Activated naive CD8-positive, alpha-beta T cell treated with anti-CD3 and anti-CD28 coated beads, Interleukin-2, amount 50 U/mL, for 24 hours (primary cell): ENCODE measurements at places on chromosomes 4 and X.

DNA sequence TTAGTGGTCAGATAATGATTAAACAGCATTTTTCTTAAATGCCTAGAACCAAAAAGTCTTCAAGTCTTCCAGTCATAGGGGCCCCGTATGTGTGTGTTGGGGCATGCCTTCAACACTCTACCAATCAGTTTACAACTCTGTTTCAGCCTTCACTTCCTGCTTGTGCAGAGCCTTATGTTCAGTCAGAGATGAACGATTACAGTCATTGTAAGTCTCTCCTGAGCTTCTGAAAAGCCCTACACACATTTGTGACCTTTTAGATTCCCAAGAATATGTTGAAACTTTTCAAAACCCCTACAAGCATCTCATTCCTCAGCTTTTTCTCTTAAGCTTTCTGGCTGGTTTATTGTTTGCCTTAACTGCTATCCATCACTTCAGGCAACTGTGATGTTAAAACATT, 591.2 kb downstream of the ZNF674 start:
- no peak for DNase-seq

DNA sequence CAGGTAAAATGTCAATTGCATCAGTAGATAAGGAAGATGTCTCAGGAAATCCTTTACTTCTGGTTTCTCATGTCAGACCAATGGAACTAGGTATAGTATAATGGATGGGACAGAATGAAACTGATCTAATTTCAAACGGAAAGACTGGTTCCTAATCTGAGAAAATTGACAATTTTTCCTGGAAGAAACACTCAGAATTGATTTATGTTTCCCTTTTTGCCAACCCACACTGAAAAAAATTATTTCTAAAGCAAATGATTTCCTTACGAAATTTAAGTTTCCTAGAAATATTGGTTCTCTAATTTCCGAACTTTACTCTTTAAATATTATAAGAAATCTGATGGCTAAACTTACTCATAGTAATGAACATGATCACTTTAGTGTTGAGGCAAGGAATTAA, 19.1 kb downstream of the PPAT start:
- no peak for DNase-seq

DNA sequence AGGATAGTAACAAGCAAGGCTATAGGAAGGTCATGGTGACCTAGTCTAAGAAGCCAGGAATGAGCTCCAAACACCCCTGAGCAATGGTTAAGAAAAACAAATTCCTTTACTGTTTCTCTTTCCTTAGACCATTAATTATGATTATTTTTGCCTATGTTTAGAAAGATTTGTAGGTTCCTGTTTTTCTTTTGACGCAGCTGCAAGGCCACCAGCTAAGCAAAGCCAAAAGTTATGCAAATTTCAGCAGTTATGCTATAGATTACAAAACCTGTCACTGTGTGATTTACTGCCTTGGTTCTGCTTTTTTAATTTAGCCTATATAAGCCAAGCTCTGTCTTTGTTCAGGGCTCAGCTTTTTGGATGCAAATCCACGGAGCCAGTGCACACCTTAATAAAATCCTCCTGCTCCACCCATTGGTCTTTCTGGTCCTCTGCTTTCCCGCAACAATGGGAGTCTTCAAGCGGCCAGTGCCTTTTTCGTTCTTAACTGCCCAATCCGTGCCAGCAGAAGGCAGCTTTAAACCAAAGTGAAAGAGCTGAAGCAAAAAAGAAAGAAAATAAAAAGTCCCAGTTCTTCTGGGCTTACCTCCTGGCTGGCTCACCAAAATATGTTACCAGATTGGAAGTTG, 1.4 kb upstream of the CEP135 start:
- peak; percentile 23 for DNase-seq

GRCh38 chr4:169593050-169593560, 19.3 kb downstream of the NEK1 start:
- no peak for DNase-seq

GRCh38 chrX:154795016-154795415, 10.3 kb downstream of the MPP1 start:
- no peak for DNase-seq

- DNase-seq: no peak
Observed at GRCh38 chr4:168919706-168920324, 90.2 kb downstream of the CBR4 start.

GRCh38 chr4:26020881-26021280, 106.9 kb downstream of the SMIM20 start:
- DNase-seq: no peak

GRCh38 chrX:2710041-2710840, 19.1 kb downstream of the CD99 start:
- peak; percentile 49 for DNase-seq

DNA sequence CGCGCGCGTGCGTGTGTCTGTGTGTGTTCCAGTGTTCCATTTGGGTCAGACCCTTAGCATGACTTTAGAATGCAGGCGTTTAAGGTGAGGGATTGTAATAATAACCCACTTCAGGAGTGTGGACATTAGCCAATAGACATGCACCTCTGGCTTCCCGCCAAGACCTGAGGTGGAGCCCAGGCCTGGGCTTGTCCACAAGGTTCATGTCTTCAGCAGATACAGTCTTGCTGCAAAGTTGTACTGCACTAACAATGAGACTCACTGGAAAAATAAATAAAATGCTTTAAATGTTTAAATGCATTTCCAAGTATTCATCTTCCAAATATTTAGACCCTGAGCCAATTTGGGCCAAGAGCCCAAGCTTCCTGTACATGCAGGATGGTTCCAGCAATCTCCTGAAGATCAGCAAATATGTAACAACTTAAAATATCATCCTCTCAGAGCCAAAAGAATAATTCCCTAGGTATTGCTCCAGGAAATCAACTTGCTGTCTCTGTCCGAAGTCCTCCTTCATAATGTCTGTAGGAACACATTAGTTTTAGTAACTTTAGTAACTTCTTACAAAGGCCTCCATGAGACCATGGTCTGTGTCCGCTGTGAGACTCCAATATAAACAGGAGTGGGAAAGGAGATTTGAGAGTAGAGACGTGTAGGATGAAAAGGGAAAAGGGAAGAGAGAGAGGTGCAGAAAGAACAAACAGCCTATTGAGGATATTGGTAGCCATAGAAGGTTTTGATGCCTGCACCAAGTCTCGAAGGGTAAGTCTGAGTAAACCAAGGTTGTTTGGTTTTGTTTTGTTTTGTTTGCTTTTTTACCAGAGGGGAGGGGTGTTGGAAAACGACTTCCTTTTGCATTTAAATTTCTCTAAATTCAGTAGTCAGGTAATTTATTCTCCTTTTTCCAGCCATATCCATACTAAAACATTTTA, 98.5 kb upstream of the KLF3 start:
- no peak for DNase-seq

DNA sequence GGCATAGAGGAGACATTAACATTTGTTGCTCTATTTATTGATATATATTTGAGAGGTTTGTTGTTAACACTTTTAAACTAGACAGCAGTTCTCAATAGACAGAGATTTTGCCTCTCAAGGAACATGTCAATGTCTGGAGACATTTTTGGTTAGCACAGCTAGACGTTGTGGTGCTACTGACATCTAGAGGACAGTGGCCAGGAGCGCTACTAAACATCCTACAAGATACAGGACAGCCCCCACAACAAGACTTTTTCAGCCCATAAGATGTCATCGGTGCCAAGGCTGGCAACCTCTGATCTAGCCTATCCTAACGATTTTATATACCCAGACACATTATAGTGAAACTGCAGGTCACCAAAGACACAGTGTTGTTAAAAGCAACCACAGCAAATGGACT, 18.4 kb upstream of the CTSO start:
- no peak for DNase-seq

GRCh38 chr4:8165374-8165896, 6.8 kb upstream of the ABLIM2 start:
- no peak for DNase-seq

DNA sequence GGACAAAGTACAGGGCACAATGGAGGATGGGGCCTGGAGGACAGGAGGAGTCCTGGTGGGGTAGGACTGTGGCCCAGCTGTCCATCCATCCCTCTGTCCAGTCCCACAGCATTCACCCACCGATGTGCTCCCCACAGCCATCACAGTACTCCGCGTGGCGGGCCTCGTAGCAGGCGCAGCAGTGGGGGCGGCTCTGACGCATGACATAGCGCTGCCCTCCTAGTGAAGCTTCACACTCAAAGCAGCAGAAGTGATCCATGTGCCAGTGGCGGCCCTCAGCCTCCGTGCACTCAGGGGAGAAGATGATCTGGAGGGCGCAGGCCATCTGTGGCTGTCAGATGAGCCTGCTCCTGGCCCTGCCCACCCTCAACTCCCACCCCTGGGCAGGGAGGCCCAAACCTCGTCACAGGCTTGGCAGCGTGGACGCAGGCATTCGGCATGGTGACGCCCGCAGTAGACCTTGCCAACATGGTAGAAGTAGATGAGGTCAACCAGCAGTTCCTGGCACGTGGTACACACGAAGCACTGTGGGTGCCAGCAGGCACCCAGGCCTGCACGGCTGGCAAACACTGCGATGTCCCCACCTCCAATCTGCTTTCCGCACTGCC, 6.3 kb downstream of the PLP2 start:
- no peak for DNase-seq

GRCh38 chr4:147794314-147794680, 62.4 kb downstream of the ARHGAP10 start:
- no peak for DNase-seq

DNA sequence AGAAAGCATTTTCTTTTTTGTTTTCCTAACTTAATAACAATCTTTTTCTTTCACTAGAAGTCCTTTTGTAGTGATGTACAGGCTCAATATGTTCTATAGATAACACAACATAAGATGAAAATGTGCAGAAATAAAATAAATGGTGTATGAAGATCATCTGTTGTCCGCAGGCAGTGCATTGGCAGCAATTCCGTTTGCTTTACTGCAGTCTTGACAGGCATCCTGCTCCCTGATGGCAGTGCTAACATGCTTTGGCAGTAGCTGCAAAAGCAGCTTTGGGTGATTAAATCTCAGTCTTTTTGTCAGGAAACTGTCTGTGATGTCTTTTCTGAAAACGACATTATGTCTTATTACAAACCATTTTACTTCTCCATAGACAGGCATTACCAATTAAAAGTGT, 131.4 kb downstream of the TRAM1L1 start:
- no peak for DNase-seq

DNA sequence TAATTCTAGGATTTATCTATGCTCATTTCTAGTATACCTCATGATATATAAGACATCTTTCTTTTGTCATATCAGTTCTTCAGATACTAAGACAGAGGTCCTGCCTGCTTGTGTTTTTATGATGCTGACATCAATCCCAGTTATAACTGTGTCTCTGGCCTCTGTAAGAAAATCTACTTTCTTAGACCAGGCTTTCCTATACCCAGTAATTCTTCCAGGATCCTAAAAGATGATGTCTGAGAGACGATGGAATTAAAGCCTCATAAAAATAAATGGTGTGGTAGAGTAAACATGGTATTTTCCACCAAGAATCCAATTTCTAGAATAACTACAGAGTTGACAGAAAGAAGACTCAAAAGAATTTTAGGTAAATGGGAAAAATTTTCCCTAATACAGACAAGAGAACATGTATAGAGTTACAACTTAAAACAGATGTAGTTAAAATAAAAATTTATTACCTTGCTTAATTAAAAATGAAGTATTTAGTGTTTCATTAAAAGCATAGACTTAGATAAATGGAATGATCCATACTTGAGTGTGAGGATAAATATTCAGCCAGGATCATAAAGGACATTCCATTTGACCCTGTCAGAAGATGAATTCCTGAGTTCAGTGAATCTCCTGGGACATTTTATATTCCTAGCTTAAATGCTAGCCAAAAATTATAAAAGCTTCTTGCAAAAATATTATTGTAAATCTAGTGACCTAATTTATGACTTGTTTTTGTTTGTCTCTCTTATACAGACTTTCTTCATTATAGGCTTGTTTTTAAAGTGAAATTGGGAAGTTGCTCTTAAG, 137.4 kb downstream of the PDLIM5 start:
- DNase-seq: no peak

- DNase-seq: no peak
Observed at GRCh38 chrX:40434443-40434842, 146.3 kb upstream of the ATP6AP2 start.

- DNase-seq: no peak
Observed at GRCh38 chr4:109359040-109359646, 56.7 kb upstream of the COL25A1 start.

- no peak for DNase-seq
Observed at GRCh38 chrX:17580539-17581152, 156.6 kb upstream of the SCML1 start.

DNA sequence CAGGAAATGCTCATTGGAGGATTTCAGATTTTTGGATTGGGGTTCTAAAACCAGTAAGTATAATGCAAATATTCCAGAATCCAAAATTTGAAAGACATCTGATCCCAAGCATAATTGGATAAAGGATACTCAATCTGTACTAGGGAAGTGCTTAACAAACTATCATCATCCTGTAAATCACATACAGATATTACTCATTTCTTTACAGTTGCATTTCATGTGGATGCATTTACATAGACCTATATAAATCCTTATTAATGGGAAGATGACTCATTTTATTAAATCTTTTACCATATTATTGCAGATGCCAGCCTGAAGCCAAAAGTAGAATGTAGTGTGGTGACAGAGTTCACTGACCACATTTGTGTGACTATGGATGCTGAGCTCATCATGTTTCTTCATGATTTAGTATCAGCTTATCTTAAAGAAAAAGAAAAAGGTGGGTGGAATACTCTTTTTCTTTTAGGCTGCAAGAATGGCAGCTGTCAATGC, 22.4 kb upstream of the ADAD1 start:
- DNase-seq: no peak

GRCh38 chrX:134773041-134773440, 114.8 kb upstream of the PLAC1 start:
- DNase-seq: no peak

DNA sequence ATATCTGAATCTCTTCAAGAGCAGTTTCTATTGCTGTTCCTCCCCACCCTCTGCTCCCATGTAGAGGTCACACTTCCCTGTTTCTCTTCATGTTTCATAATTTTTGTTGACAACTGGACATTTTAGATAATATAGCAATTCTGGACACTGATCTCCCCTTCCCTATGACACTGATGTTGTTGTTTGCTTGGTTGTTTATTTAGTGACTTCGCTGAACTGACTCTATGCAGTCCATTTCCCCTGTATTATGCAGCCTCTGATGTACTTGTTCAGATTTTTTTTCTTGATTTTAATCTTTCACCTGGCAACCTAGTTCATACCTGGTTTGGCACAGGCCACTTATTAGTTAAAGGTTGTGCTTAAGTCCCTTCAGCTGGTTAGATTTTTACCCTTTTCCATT, 29.2 kb downstream of the CLDN2 start:
- no peak for DNase-seq

- DNase-seq: no peak
Observed at GRCh38 chr4:113732-114131, 10.6 kb upstream of the ZNF718 start.

DNA sequence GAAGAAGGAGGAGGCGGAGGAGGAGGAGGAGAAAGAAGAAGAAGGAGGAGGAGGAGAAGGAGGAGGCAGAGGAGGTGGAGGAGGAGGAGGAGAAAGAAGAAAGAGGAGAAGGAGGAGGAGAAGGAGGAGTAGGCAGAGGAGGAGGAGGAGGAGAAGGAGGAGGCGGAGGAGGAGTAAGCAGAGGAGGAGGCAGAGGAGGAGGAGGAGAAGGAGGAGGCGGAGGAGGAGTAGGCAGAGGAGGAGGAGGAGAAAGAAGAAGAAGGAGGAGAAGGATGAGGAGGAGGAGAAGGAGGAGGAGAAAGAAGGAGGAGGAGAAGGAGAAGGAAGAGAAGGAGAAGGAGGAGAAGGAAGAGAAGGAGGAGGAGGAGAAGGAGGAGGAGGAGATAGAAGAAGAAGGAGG, 19.9 kb downstream of the MRFAP1 start:
- no peak for DNase-seq

- DNase-seq: no peak
Observed at GRCh38 chr4:171441300-171441941, 371.8 kb upstream of the GALNTL6 start.
